Activated CD4-positive, alpha-beta T cell treated with anti-CD3 and anti-CD28 coated beads, Interleukin-2, amount 10 ng/mL, durations not matched to agents 24 days and 14 days (primary cell): ENCODE measurements at places on chromosomes 12 and 14. TPM values are rescaled to one million over a fixed set of nuclear protein-coding genes. Genes with fewer than 3 reads are reported as not detected.

Gene P2RX2
- total RNA-seq = not detected in 2 replicates

Gene FLVCR2
- total RNA-seq = 3.6 and 5.4 TPM in 2 replicates

GRCh38 chr14:101889898-101890297 lies 74.5 kb upstream of the DYNC1H1 start:
- DNase-seq = no peak

- DNase-seq = no peak
Observed at GRCh38 chr14:62117751-62118105, 355.5 kb downstream of the SNAPC1 start.

- DNase-seq = peak; percentile 81
Observed at GRCh38 chr14:76456200-76456599, 80.3 kb downstream of the ESRRB start.

- no peak for DNase-seq
Observed at GRCh38 chr12:57148469-57149244, 1.2 kb upstream of the LRP1-AS start.

DNA sequence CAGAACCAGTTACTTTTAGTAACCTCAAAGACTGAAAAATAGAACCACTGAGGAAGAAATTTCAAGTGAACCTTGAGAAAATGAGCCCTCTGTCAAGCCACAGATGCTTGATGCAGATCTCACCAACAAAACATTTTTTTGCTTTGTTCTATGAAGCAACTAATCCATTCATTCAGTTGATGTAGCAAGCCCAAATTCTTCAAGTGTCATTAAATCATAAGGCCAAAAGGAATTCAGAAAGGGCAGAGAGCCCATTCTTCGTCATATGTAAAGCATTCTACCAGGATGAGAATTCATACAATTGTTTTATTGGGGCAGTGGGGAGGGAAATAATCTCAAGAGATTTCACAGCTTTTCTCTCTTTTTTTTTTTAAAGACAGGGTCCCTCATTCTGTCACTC lies 218.0 kb upstream of the RGS6 start:
- no peak for DNase-seq

DNA sequence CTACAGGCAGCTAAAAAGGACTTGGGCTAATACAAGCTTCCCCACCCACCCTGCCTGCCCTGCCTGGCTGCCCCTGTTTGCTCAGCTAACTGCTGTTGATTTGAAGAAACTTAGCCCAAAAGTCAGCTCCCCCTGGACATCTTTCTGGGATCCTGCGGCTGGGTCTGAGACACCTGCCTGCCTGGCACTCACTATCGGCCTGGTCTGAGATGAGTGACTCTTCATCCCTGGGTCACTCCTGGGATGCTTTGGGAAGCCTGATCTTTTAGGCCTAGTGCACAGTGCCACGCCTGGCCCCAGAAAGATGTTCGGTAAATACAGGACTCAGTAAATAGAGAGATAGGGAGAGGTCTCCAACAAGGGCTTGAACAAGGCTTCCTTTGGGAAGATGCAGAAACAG lies 211.3 kb upstream of the DIO3 start:
- DNase-seq = no peak
